ENCODE measurements at places on chromosomes 16 and 17. TPM values are rescaled to one million over a fixed set of nuclear protein-coding genes. Genes with fewer than 3 reads are reported as not detected.

PDK2 gene
- 129 TPM for polyA plus RNA-seq

ZP2 gene
- not detected for polyA plus RNA-seq

KRT222 gene
- polyA plus RNA-seq, result 0.22 TPM

FKBP10 gene
- polyA plus RNA-seq, result 27.8 TPM

PRR15L gene
- polyA plus RNA-seq, result not detected

DNA sequence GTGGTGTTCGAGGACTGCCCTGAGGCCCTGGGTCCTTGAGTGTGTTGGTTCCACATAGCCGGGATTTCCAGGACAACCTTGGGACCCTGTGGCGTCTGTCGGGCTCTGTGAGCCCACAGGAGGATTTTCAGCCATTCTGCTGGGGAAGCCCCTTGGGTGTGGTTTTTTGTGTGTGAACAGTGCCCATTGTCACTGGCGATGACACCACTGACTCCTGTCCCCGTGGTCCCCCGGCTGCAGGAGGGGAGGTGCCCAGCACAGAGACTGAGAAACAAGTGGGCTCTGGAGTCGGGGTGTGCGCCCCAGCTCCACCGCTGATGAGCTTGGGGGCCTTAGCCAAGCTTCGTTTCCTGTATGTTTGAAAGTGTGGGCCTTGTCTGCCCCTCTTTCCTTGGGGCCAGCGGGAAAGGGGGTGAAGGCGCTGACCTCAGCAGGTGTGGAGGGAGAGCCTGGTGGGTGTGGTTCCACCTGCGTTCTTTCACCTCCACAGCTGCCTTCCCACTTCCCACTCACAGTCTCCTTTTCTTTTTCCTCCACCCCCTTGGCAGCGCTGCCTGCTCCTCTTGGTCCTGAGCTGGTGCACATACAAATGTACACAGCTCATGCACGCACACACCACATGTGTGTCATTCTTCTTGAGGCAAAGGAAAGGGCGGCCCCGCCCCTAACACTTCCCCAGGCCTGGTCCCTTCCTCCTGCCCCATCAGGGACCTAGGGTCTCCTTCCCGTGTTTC lies 16.1 kb downstream of the MGRN1 start:
- no peak for DNase-seq

DNA sequence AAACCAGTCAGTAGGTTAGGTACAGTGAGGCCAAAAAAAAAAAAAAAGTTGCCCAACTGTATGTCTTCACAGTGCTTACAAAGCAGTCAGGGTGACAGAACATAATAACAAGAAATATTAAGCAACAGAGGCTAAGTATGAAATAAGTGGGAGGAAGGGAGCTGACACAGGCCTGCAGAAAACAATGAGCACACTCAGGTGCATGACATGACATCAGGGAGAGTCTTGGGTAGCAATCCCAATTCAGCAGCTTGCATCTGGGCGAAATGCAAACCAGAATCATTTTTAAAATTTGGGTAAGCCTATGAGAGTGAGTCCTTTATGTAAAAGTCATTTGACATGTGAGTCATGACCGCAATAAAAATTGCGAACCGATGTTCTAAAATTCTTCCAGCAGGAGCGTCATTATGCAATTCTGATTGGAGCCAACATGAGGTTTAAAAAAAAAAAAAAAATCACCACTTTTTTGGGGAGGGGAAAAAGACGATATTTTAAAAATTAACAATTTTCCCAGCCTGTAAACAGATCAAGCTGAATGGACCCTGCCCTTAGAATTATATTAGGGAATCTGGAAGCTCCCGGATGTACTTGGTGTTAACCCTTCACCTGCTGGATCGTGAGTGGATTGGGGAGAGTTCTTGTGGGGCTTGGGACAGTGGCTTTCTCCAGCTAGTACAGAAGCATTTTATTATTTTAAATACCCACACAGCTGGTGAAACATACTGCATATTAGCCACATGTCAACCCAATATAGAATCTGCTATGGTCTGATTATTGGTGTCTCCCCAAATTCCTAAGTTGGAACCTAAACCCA lies 127.9 kb downstream of the NPIPB5 start:
- no peak for DNase-seq

- no peak for DNase-seq
Measured at GRCh38 chr17:78795861-78796516, 13.9 kb upstream of the CYTH1 start.

- no peak for DNase-seq
Measured at GRCh38 chr17:7246779-7247178, 4.5 kb upstream of the GABARAP start.

GRCh38 chr16:88144028-88144511 lies 192.8 kb downstream of the BANP start:
- peak; percentile 56 for DNase-seq

- DNase-seq, result peak; percentile 82
Measured at GRCh38 chr17:82876602-82877379, 37.0 kb upstream of the ZNF750 start.

DNA sequence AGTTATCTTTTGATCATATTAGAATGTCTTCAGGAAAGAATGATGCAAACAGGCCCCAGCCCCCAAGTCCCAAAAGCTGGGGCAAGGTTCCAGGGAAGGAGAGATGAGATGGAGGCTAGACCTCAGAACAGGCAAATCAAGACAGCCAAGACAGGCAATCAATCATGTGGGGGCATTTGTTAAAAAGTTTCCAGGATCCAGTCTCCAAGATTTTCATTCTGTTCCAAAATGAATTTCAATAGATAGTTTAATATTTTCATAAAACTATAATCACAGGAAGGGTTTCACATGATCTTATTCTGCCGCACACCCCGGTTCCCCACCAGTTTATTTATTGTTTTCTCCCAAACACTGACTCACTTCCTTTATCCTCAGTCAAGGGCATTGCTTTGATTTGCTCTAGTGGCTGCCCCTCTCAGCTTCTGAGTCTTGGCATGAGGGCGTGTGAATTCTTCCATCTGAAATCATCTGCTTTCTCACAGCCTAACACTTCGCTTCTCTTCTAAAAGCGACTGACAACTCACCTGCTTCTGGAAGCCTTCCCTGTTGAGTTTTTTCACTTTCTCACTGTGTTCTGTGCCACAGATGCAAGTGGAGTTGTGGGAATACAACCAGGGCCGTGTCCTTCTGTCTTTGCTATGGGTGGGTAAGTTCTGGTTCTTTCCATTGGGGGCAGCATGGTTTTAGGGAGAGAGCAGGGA lies 12.2 kb upstream of the TERF2 start:
- DNase-seq, result no peak

GRCh38 chr17:82859431-82860403 lies 19.9 kb upstream of the ZNF750 start:
- DNase-seq, result no peak

DNA sequence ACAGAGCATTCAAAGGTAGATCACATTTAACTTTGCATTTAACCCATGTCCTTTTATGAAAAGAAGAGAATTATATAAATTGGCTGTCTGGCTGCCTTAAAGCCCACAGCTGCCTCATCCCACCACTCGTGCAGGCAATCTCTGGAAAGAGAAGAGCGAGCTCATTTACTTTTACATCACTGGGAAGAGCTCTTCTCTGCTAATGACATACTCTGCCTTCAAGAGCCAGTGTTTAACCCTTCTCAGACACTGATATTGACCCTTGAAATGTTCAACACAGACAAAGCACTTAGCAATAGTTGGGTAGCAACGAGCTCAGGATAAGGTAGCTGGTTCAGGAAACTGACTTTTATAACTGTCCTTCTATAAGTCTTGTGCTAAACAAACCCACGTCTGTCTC lies 6.8 kb downstream of the KRT38 start:
- DNase-seq, result no peak

GRCh38 chr17:21352221-21352980 lies 23.8 kb upstream of the KCNJ12 start:
- no peak for DNase-seq

DNA sequence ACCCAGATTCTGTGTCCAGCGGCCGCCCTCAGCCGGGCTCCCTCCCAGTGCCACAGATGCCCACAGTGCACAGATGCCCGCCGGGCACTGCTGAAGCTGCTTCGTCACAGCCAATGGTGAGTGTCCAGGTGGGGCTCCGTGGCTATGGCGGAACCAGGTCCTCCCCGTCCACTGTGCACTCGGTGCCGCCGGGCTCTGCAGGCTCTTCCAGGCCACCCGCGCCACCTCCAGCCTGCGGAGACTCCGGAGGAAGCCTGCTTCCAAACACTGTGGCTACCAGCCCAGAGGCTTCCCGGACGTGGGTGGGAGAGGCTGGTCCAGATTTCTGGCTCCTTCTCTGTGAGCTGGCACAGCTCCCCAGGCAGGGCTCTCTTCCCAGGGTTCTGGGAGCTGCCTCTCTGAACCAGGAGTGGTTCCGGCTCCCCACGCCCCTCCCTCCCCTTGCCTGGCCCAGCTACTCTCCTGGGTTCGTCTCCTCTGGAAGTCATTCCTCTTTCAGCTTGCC lies 2.8 kb upstream of the PYCR1 start:
- peak; percentile 62 for DNase-seq

DNA sequence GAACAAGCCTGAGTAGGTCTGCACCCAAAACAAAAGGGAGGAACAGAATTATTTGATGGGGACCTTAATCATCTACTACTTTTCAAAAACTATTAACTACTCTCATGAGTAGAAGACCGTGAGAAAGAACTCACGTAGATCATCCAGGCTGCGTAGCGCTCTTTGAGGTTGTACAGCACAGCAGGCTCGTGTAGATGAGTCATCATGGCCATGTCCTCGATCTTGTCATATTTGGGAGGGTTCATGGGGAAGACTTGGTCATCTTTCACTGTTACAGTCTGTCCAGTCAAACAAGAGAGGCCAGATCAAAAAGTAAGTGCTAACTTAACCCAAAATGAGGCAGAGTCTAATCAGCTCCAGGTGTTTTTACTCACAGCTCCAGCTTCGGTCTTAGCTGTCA lies 2.3 kb downstream of the MYH1 start:
- DNase-seq, result no peak

- DNase-seq, result no peak
Measured at GRCh38 chr16:24771779-24772157, 42.3 kb downstream of the TNRC6A start.

- no peak for DNase-seq
Measured at GRCh38 chr16:68365167-68365817, 54.5 kb downstream of the PRMT7 start.

DNA sequence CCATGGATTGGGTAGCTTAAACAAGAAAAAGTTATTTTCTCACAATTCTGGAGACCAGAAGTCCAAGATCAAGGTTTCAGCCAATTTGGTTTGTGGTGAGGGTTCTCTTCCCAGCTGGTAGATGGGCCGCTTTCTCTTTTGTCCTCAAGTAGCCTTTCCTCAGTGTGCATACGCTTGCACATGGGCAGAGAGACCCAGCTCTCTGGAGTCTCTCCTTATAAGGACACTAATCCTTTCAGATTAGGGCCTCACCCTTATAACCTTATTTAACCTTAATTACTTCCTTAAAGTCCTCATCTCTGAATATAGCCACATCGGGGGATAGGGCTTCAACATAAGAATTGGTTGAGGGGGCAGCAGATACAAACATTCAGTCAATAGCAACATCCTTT lies 68.4 kb upstream of the NLK start:
- DNase-seq, result no peak

DNA sequence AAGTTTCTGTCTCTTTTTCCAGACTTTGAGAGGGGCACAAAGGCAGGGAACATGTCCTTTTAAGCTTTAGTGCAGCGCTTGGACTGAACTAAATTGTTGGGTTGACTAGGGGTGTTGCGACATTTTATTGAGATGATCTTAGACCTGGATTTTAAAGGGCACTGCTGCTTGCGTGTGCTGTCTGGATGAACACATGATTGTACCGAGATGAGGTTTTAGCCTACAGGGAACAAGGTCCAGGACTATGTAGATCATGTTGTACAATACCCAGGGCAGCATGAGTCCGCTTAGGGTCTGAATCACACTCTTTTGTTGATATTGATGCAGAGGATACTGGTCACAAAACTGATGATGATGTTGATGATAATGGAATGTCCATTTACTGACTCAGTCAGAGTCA lies 5.2 kb upstream of the RGS9 start:
- no peak for DNase-seq

GRCh38 chr16:28554634-28555423 lies 1.1 kb downstream of the SGF29 start:
- DNase-seq, result no peak

- DNase-seq, result no peak
Measured at GRCh38 chr17:42898147-42898811, 2.3 kb upstream of the G6PC1 start.

- no peak for DNase-seq
Measured at GRCh38 chr17:4453812-4454591, 20.3 kb downstream of the SPNS3 start.

DNA sequence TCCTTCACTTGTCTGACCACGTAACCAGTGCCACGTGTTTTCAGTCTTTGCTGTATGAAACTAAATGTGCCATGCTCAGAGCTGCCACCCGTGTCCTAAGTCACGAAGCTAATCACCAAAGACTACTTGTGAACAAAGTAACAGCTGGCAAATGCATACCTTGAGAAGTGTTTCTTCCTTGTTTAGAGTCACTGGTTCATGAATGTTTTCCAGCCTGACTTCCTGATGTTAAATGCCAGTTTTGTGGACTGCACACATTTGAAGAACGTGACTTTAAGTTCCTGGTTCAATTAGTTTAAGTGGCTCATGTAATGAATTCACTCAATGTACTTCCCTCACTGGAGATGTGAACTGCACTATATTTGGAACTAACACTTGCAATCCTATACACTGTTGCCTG lies 19.9 kb upstream of the KPNB1 start:
- DNase-seq, result no peak

DNA sequence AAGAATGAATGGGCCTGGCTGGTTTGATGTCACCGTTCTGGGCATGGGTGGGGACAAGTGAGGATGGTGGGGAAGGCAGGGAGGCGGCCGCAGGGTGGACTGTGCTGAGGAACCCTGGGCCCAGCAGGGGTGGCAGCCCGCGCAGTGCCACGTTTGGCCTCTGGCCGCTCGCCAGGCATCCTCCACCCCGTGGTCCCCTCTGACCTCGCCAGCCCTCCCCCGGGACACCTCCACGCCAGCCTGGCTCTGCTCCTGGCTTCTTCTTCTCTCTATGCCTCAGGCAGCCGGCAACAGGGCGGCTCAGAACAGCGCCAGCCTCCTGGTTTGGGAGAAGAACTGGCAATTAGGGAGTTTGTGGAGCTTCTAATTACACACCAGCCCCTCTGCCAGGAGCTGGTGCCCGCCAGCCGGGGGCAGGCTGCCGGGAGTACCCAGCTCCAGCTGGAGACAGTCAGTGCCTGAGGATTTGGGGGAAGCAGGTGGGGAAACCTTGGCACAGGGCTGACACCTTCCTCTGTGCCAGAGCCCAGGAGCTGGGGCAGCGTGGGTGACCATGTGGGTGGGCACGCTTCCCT lies 6.5 kb upstream of the SERPINF1 start:
- no peak for DNase-seq

DNA sequence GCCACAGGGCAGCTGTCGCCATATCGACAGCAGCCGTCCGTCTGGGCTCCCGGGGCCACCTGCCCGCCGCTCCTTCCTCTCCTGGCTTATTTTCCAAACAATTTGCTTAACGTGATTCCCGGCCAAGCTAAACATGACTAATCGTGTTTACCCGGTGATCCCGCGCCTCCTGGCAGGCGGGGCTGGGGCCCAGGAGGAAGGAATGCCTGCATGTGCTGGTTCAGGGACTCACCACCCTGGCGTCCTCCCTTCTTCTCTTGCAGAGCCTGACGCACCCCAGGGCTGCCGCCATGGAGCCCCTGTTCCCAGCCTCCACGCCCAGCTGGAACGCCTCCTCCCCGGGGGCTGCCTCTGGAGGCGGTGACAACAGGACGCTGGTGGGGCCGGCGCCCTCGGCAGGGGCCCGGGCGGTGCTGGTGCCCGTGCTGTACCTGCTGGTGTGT lies 6.1 kb downstream of the SSTR5 start:
- DNase-seq, result no peak
